Activated CD4-positive, alpha-beta T cell treated with anti-CD3 and anti-CD28 coated beads, Interleukin-2, amount 50 U/mL, for 24 hours (primary cell): ENCODE measurements at places on chromosomes 16 and 17.

- DNase-seq, result no peak
Measured at GRCh38 chr16:1159325-1159972, 6.5 kb downstream of the CACNA1H start.

DNA sequence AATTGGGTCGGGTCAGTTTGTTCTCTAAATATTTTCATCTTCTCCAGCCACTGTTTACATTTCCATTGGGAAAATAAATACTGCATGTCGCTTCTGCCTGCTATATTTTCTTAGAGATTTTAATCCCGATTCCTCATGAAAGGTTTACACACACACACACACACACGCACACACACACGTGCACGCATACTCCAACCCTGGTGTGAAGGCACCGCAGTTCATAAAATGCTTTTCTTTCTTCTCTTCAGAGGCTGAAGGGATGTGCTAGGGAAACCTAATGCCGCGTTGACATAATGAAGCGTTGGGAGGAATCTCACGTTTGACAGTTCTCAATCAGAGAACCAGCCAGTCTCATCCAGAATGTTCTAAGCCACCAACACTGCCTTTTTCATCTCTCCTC lies 222.9 kb upstream of the IRX3 start:
- no peak for DNase-seq

- DNase-seq, result no peak
Measured at GRCh38 chr17:59890720-59891119, 2.0 kb downstream of the TUBD1 start.

DNA sequence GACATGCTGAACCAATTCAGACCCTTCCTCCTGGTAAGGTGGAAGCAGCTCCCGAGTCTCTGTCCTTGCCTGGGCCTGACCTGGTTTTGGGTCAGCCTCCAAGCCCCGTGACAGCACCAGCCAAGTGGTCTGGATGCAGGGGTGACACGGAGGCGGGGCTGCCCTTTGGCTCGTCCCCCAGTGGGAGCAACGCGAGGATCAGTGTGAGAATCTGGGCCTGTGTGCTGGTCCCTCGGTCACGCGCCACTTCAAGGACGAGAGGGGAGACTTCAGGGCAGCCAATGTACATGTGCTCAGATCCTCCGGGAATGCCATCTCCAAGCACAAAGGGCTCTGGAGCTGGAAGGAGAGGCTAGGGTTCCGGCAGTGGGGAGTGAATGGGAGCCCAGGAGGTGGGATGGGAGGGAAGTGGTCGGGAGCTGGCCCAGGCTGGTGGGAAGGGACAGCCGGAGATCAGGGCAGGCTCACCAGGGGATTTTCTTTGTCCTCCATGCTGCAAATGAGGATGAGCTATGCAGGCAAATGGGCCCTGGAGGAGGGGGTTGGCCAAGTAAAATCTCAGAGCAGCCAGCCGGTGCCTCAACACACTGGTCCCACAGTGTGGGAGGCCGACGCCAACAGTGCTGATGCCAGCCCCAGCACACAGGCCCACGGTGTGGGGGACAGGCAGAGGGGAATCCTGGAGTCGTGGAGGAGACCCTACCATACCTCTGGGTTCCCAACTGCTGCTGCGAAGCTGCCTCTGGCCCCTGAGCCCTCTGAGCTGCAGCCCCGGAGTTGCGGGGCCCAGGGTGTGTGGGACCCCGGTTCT lies 4.2 kb upstream of the NDRG4 start:
- no peak for DNase-seq

DNA sequence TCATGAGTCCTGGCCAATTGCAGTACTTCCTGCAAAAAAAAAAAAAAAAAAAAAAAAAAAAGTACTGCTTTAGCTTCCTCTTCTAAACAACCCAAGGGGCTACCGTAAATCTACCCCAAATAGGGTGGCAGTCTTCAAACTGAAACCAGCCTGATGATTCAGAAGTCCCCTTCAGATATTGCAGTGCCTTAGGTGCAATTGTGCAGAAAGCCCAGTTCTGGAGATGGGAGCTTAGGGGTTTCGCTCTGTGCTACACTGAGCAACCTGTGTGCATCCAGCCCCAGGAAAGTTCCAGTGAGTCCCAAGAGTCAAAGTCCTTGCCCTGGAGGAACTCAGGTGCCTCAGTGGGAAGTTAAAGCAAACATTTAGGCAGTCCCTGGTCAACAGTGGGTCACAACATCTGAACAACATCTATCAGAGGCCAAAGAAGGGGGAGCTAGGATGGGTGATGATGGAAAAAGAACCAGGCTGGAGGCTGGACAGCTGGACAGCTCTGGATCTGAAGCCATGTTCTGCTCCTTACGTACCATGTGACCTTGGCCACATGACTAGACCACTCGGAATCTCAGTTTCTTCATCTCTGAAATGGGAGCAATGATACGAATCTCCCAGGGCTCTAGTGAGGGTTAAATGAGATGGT lies 6.7 kb upstream of the CIITA start:
- DNase-seq, result no peak

- no peak for DNase-seq
Measured at GRCh38 chr16:86079255-86079885, 180.4 kb downstream of the IRF8 start.

DNA sequence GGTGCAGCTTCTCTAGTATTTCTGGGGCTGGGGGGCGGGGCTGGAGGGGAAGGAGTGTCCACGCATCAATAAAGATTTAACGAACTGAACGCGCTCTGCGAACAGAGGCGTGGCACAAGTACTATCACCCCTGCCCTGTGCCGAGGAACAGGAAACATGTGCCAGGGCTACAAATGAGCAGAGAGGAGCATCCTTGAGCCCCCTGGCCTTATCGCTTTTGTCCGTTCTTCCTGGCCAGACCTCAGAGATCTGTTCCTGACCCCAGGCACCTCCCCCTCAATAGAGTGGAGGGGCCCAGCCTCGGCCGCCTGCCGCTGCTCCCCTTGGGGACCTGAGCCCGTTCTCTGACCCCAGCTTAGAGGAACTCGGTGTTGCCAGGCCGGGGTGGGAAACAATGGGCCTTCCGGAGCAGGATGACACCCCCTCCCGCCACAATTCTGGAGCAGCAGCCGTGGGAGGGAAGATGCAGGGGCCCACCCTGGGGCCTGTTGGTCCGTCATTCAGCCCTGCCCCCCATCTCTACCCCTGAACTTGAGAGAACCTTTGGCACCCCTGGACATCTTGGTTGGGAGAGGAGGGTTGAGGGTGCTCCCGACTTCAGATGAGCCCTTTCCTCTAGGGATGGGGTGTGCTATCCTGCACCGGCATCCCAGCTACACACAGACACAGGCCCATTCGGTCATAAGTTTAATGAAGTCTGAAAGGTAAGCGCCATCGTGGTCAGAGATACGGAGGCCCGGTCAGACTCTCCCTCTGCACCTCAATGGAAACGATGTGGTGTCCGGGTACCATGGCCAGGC lies 1.1 kb downstream of the NAA38 start:
- DNase-seq, result no peak

GRCh38 chr17:81917565-81918332 lies at the start of gene SIRT7:
Gene SIRT7, minus strand, starts transcription at chr17:81918176. Its CDS starts 45 bp downstream, at chr17:81918131.
- peak; percentile 66 for DNase-seq

DNA sequence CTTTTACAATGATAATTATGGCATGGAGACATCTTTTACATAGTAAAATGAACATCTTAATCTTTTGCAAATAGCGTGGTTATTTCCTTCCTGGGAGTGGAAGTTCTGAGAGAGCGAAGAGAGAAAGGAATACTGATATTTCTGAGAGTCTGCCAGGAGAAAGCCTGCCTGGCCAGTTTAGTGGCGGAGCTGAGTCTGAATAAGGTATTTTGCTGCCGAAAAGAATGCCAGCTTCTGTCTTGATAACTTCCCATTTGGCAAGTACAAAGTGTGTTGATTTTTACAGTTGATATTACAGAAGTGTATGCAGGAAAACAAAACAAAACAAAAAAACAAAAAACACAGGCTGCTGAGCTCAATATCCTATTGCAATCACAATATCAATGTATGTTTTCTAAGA lies 55.9 kb downstream of the KCNJ2 start:
- DNase-seq, result no peak

GRCh38 chr17:36937959-36938565 lies 787 bp downstream of the LHX1 start:
- peak; percentile 8 for DNase-seq
